HepG2 (cell line): ENCODE measurements at places on chromosomes 2 and 18. TPM values are rescaled to one million over a fixed set of nuclear protein-coding genes. Genes with fewer than 3 reads are reported as not detected.

GRCh38 chr2:86453836-86454235 lies 12.7 kb downstream of the KDM3A start:
- DNase-seq = no peak

- no peak for DNase-seq
Measured at GRCh38 chr2:174560737-174561136, 36.9 kb downstream of the WIPF1 start.

DNA sequence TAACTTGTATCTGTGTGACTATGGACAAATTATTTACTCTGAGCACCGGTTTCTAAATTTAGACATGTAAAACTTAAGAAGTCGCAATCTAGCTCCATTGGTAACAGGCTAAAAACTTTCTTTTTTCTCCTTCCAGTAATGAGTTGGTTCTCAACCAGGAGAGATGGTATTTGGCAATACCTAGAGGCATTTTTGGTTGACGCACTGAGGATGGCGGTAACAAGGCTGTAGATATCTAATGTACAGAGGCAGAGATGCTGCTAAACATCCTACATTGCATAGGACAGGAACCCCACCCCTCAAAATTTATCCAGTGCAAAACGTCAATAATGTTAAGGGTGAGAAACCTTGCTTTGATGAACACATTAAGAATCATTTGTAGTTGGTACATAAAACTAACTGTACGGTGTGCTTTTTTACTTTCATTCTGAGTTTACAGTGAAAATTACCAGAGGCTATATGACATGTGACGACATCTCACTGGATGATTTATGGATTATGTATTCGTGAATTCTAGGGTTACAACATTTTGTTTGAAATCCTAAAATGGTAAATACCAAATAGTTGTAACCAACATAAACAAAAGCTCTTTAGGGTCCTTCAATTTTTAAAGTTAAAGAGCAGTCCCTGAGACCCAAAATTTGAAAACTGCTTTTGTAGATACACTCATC lies 91.3 kb downstream of the TLK1 start:
- no peak for DNase-seq

DNA sequence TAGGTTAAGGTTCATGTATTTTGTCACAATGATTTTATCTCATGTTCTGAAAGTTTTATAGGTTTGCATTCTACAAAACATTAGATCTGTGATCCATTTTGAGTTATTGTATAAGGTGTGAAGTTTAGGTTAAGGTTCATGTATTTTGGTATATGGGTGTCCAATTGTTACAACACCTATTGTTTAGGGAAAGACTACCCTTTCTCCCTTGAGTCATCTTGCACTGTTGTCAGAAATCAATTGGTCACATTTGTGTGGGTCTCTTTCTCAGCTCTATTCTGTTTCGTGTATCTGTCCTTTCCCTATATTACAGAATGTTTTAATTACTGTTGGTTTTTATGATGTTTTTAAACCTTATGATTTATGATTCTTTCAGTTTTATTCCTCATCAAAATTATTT lies 192.3 kb downstream of the MCFD2 start:
- DNase-seq = no peak

DNA sequence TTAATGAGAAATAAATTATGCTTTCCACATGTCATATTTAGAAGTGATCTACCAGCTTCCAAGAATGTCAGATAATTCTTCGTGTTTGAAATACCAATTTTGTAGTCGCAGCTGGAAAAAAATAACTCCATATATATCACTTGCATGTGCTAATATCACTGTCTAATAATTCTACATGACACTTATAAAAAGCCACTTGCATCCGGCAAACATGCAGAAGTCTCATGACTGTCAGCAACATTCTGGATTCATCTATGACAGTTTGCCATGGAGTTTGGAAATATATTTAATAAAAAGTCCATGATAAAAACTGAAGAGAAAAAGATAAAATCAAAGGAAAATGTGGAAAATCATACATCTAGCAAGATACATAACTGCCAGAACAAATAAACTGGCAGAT lies 1784.4 kb downstream of the SUCLG1 start:
- no peak for DNase-seq

DNA sequence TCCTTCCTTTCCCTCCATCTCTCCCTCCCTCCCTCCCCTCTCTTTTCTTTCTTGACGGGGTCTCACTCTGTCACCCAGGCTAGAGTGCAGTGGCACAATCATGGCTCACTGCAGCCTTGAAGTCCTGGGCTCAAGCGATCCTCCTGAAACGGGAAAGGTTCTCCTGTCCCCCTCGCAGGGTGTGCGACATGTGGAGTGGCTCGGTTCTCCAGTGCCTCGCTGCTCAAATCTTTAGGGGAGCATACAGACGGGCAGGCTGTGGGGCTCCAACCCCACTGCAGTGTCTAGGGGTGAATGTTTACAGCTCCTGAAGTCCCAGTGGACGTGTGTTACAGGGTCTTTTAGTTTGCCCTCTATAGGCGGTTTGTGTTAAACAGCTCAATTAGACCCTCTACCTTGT lies 74.0 kb downstream of the MEX3C start:
- no peak for DNase-seq

GRCh38 chr2:76450024-76450475 lies 739.3 kb upstream of the GCFC2 start:
- DNase-seq = no peak

DNA sequence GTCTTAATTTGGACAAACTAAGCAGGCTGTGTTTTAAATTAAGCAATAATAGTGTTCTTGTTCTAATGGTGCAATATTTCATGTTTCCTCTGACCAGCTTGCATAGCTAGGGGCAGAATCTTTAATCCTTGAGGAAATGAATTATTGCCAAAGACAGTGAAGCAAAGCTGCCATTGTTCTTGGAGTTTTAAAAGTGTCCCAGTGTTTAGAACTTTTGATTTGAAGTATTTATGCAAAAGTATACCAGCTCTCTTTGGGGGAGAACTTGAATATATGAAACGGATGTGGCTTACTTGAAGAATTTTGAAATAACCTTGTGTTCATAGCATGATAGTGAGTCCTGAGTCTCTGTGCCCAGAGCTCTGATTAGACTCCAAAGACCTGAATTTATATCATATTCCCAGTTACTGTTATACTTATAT lies 33.4 kb downstream of the ITGA6 start:
- no peak for DNase-seq

- DNase-seq = no peak
Measured at GRCh38 chr2:12818416-12819102, 101.8 kb downstream of the TRIB2 start.

GRCh38 chr2:120955427-120955826 lies 219.8 kb downstream of the GLI2 start:
- no peak for DNase-seq

DNA sequence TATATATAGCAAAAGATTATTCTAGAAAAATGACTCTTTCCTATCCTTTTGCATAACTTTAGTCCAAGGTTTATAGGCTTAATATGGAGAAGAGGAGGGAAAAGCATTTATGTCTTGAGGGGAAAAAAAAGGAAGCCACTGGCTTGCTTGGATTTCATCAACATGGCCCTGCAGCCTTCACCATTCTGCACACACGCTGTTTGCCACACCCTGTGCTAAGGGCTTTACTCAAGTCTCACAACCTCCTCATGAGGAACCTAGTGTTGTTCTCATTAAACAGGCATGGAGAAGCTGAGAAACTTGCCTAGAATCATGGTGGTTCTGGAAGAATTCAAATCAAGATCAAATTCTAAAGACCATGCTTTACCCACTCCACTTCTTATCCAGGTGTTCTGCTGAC lies 117.3 kb upstream of the TTC39C start:
- DNase-seq = no peak

GRCh38 chr2:216739035-216739434 lies 43.7 kb upstream of the IGFBP5 start:
- no peak for DNase-seq

DNA sequence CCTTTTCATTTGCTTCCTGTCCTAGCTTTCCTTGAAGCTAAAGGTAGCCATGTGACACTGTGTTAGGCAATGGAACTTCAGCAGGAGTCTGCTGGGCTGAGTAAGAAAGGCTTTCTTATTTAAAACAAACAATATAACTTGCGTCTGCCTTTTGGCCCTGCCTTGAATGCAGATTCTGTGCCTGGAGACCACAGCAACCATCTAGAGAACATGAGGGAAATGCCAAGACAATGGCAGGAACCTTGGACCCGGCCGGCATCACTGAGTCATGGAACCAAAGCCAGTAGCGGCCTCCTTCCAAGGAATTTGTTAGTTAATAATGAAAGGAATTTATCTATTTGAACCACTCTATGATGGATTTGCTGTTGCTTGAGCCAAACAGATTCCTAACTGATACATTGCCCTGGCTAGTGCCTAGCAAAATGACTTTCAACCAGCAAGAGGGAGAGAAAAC lies 207.5 kb upstream of the EPHA4 start:
- DNase-seq = no peak

- DNase-seq = no peak
Measured at GRCh38 chr18:48422947-48423378, 13.8 kb upstream of the ZBTB7C start.

GRCh38 chr2:109597283-109597682 lies 16.5 kb downstream of the SEPTIN10 start:
- no peak for DNase-seq

DNA sequence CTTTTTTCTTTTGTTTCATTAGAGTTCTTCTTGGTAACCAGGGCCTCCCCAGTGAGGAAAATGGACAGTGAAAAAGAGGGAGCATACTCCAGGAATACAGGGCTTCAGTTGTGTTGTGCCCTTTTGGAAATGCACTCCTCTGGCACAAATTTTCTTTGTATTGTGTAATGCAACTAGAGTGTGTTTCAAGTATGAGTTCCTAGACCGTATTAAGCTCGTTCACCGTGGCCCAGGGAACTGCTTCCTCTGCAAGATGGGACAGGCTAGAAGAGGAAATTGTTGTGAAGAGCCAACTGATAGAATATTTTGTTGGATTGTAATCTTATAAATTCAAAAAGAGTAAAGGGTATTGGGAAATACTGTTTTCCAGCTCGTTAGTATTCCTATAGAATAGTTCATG lies 137.2 kb upstream of the TTC39C start:
- no peak for DNase-seq

GRCh38 chr2:10402062-10402585 lies 46.0 kb downstream of the ODC1 start:
- DNase-seq = no peak

CMPK2 gene
- 0.58 and 1.0 TPM in 2 replicates for total RNA-seq

GALM gene
- 90.0 and 114 TPM in 2 replicates for total RNA-seq

ATF2 gene
- 95.1 and 135 TPM in 2 replicates for total RNA-seq

ABCA12 gene
- 0.02 and 0.04 TPM in 2 replicates for total RNA-seq

SCN3A gene
- not detected in 2 replicates for total RNA-seq

CETN1 gene
- total RNA-seq = not detected in 2 replicates

UGT1A8 gene
- not detected in 2 replicates for total RNA-seq

AP1S3 gene
- 16.3 and 26.3 TPM in 2 replicates for total RNA-seq
